ENCODE measurements at places on chromosomes 16 and 17.

DNA sequence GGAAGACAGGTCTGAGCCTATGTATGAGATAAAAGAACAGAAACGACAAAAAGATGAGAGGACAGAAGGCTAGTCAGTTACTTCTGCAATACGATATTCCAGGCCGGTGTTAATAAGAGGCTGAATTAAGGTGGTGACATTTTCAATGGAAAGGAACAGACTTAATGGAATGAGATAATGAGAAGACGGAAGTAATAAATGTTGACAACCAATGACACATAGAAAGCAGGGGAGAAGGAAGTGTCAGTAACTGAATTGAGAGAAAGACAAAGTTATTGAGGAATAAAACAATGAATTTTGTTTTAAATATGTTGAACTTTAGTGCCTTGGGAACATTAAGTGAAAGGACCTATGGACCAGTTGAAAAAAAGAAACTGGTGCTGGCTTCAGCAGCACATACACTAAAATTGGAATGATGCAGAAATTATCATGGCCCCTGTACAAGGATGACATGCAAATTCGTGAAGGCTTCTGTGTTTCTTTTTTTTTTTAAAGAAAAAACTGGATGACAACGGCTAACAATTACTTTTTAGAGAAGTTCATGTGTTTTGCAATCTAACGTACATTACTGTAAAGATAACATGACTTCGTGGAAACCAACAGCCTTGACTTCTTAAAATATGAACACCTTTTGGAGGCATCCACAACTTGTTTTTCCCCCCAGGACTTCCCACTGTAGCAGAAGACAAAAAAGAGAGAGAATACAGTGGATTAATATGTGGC, 18.5 kb upstream of the CPD start:
- no peak for DNase-seq

- no peak for DNase-seq
Observed at GRCh38 chr16:69626256-69626655, 60.5 kb downstream of the NFAT5 start.

DNA sequence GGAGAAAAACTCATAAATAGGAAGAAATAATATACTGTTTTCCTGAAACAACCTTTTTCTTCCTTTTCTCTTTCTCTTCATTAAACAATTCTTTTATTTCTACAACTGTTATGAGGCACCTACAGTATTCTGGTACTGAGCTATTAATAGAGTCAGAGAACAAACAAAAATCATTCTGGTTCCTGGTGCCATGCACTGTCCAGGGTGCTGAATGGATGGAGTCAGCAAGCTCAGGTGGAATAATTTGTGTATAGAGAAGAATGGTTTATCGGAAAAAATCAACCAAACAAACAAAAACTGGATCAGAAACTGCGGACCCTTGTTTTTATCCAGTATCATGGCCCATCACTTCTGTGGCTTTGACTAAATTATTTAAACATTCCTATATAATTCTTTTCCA, 430.3 kb upstream of the GOT2 start:
- DNase-seq = no peak

DNA sequence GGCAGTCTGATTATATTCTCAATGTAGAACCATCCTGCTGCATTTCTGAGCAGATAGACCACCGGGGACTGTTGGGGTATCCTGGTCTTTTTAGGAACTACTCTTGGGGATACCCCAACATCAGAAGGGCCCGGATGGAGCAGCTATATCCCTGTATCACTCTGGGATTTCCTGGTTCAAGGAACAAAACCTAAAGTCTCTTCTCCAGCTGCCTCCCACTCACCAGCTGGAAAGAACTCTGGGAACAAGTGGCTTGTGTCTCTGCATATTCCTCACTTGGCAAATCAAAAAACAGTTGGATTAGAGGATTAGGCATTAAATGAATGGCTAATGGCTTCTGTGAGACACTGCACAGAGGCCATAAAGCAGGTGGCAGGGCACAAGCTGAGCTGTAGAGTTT, 62.3 kb upstream of the HS3ST2 start:
- DNase-seq = no peak

- DNase-seq = no peak
Observed at GRCh38 chr16:11169641-11170040, 86.4 kb downstream of the SOCS1 start.

DNA sequence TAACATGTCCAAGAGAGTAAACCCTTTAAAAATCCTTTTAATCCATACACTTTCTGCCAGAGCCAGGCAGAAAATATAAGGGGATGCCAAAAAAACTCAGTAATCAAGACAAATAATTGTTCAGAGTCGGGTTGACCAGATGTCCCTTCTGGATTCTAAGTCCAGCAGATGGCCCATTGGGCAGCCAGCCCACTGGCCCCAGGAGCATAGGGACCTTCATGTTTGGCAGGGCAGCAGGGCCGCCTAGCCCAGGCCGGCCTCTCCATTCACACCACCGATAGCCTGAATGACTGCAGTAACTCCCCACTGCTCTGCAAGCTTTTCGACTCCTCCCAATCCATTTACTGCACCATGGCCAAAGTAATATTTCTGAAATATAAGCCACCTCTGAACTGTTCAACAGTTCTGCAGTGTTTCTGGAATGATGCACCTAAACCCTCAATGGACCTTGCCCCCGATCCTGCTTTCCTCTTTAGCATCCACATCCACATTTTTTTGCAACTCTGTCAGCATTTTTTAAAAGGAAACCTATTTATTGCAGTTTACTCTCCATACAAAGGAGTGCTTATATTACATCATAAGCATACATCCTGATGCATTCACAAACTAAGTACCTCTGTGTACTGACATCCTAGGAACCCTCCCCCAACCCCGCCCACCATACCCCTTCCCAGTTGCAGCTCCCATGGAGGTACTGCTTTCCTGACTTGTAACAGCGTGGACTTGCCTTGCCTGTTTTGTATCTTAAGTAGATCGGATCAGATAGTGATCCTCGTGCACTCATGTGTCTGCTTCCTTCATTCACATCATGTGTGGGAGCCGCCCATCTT, 46.4 kb downstream of the LDHD start:
- DNase-seq = peak; percentile 4

- peak; percentile 53 for DNase-seq
Observed at GRCh38 chr17:4540224-4540651, 14.9 kb downstream of the MYBBP1A start.

Measured in kidney tubule cell (primary cell).